ENCODE measurements at places on chromosomes 5 and 9.

DNA sequence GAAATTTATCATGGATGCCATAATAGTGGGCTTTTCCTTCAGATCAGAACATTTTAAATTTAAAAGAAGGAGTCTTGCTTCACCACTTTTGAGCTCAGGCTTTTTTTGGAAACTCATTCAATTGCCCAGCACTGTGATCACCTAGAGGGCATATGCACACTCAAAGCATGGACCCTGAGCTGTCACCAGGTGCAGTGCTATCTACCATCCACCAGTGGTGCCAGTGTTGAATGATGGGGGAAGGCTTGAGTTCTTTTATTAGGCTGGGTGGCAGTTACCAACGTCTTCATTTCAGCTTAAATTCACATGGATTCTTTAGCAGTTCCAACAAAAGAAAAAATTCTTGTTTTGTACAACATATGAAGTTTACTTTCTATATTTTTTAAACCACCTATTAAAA, 164.1 kb downstream of the CFAP90 start:
- DNase-seq = no peak

DNA sequence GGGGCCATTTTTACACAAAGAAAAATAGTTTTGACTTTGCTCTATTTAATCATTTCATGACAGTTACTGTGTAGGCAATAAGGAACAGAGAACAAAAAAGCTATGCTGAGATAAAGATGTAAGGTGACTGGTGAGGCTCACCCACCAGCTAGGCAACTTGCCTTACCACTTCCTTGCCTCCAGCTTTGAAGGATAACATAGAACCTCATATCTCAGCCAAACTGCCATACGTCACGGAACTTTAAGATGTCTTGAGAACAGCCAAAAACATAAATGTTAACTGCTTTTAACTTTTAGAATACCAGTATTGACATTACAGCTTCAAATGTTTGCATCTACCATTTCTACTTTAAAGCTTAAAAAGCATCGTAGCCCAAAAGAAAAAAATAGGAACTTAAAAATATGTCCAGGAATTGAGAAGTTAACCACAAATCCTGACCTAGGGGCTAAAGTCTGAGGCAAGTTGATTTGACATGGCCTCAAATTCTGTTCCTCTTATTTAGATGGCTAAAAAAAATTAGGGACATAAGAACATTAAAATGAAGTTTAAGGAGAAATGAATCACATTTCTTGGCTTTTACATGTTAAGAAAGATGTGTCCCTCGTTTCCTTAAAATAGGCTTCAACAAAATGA, 7.7 kb upstream of the GCNT4 start:
- peak; percentile 40 for DNase-seq

DNA sequence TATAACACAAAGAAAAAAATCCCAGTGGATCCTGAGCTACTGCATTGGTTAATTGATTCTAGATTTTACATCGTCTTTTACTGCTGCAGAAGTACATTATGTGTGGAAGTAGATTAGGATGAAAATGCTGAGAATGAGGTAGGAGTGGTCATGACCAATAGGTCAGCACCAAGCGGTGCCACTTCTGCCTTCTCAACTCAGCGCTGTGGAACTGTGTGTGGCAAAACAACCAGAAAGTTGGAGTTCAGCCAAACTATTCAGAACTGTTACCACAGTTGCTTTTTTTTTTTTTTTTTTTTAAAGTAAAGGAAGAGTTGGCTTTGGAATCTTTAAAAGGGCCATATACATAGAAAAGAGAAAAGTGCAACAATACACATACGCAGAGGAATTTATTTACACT, 24.2 kb downstream of the POU5F2 start:
- no peak for DNase-seq

GRCh38 chr5:14250748-14251701, 107.9 kb downstream of the TRIO start:
- DNase-seq = no peak

GRCh38 chr5:149434162-149435014, 55.3 kb upstream of the IL17B start:
- DNase-seq = peak; percentile 40

- DNase-seq = no peak
These were observed 92.5 kb downstream of the CEMIP2 start for GRCh38 chr9:71675857-71676165.

DNA sequence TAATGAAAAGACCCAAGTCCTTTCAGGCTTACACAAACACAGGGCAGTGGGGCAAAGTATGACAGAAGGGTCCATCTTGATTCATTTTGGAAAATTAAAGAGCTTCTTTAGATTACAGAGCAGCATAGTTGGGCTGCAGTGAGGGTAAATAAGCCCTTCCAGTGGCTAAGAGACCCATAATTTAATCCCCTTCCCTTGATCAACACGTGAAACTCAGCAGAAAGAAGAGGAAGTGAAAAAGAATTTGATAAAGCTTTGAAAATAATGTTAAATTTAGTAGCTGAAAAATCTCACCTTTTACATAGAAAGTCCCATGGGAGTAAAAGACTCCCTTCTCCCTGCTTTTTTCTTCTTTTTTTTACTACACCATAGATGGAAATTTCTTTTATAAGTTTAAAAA, 87.6 kb downstream of the FREM1 start:
- no peak for DNase-seq

Measured in stimulated activated naive CD8-positive, alpha-beta T cell treated with anti-CD3 and anti-CD28 coated beads, Interleukin-15, amount 100 ng/mL, for 72 hours (primary cell).